ENCODE measurements at places on chromosomes 5 and 9.

- peaks cover 40% of the 10 kb centered on the region for H3K4me1 ChIP-seq
- H3K36me3 ChIP-seq, result no peaks in the 10 kb centered on the region
- peak; percentile 78 for DNase-seq
- H3K27me3 ChIP-seq, result peaks cover 11% of the 10 kb centered on the region
Measured at GRCh38 chr5:181160152-181160754, 12.9 kb downstream of the OR2V2 start.

- no peak overlapping the region for H3K27ac ChIP-seq
- DNase-seq, result no peak
- H3K36me3 ChIP-seq, result no peaks in the 10 kb centered on the region
- peaks cover 38% of the 10 kb centered on the region for H3K27me3 ChIP-seq
- H3K4me1 ChIP-seq, result peaks cover 9% of the 10 kb centered on the region
Measured at GRCh38 chr5:76816110-76816831, 2.6 kb upstream of the F2RL1 start.

GRCh38 chr9:92001244-92001643 lies 51.2 kb upstream of the ROR2 start:
- H3K4me1 ChIP-seq, result no peaks in the 10 kb centered on the region
- no peak overlapping the region for H3K4me3 ChIP-seq
- DNase-seq, result no peak
- no peak overlapping the region for H3K27ac ChIP-seq
- H3K36me3 ChIP-seq, result no peaks in the 10 kb centered on the region
- peaks cover 8% of the 10 kb centered on the region for H3K27me3 ChIP-seq

GRCh38 chr9:116905171-116905588 lies 218.1 kb downstream of the TRIM32 start:
- no peaks in the 10 kb centered on the region for H3K36me3 ChIP-seq
- no peak for DNase-seq
- no peak overlapping the region for H3K4me3 ChIP-seq
- H3K27ac ChIP-seq, result no peak overlapping the region
- H3K4me1 ChIP-seq, result no peaks in the 10 kb centered on the region
- H3K27me3 ChIP-seq, result peaks cover 2% of the 10 kb centered on the region

DNA sequence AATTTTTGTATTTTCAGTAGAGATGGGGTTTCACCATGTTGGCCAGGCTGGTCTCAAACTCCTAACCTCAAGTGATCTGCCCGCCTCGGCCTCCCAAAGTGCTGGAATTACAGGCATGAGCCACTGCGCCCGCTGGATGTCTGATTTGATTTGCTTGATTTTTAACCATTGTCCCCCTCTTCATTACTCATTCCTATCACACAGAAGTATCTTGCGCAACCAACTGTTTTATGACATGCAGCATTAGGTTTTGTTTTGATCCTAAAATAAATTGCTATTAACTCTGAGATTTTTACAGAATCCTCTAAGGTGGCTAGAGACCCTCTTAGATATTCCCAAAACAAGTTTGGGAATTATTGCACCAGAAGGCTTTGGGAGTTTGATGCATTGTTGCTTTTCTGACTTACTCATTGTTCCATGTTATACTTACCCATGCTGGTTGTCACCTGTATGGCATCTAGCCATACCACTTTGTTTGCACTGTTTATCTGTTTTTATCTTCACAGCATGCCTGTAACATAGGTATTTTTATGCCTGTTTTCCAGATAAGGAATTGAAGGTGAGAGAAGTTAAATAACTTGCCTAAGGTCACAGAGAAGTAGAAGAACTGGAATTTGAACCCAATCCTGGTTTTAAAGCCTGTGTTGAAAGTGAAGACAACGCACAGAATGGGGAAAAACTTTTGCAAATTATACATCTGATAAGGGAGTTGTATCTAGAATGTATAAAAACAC lies 35.9 kb upstream of the PWWP2A start:
- DNase-seq, result no peak
- H3K27me3 ChIP-seq, result no peaks in the 10 kb centered on the region
- no peaks in the 10 kb centered on the region for H3K36me3 ChIP-seq
- H3K4me3 ChIP-seq, result no peak overlapping the region
- no peak overlapping the region for H3K27ac ChIP-seq

- H3K27me3 ChIP-seq, result no peaks in the 10 kb centered on the region
- H3K27ac ChIP-seq, result no peak overlapping the region
- H3K4me3 ChIP-seq, result no peak overlapping the region
- no peak for DNase-seq
- peaks cover 4% of the 10 kb centered on the region for H3K4me1 ChIP-seq
- no peaks in the 10 kb centered on the region for H3K36me3 ChIP-seq
Measured at GRCh38 chr9:35682520-35683315, 7.0 kb downstream of the TPM2 start.

- peaks cover 33% of the 10 kb centered on the region for H3K4me1 ChIP-seq
- peaks cover 55% of the 10 kb centered on the region for H3K36me3 ChIP-seq
- H3K27ac ChIP-seq, result no peak overlapping the region
- H3K4me3 ChIP-seq, result no peak overlapping the region
- H3K27me3 ChIP-seq, result no peaks in the 10 kb centered on the region
Measured at GRCh38 chr5:169795338-169795737, 158.3 kb downstream of the DOCK2 start.

Data from activated naive CD8-positive, alpha-beta T cell treated with anti-CD3 and anti-CD28 coated beads, Interleukin-2, amount 50 U/mL, for 24 hours (primary cell).